ENCODE measurements at places on chromosomes 2 and 18.

GRCh38 chr2:52810460-52810859 lies 957.1 kb upstream of the CHAC2 start:
- no peak for DNase-seq

DNA sequence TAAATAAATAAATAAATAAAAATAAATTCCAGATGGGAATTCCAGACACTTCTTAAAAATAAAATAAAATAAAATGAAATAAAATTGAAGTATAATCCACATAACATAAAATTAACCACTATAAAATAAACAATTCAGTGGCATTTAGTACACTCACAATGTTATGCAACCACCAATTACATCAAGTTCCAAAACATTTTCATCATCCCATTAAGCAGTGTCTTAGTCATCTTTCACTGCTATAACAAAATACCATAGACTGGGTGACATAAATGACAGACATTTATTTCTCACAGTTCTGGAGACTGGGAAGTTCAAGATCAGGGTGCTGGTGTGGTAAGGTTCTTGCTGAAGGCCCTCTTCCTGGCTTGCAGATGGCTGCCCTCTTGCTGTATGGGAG lies 22.6 kb upstream of the PROKR1 start:
- no peak for DNase-seq

DNA sequence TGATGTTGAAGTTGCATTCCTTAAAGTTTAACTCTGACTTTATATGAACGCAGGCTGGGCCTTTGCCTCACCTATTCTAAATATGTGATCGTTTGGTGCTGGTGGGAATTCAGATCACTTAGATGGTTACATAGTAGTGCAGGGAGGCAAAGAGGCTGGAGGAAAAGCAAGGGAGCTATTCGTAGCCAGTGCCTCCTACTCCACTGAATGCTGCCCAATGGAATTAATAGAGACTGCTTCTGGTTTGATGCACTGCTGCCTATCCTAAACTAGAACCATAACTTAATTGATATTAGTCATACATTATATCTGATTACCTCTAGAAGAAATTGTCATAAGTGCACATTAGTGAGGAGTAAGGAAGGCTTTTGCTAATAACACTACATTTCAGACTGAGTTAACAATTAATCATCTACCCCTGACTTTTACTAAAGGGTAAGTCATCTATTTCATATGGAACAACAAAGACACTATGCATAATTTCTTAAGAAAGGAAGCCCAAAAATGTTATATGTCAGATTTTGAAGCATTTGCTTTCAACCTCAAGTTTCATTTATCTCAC lies 72.3 kb downstream of the SLC5A7 start:
- no peak for DNase-seq

DNA sequence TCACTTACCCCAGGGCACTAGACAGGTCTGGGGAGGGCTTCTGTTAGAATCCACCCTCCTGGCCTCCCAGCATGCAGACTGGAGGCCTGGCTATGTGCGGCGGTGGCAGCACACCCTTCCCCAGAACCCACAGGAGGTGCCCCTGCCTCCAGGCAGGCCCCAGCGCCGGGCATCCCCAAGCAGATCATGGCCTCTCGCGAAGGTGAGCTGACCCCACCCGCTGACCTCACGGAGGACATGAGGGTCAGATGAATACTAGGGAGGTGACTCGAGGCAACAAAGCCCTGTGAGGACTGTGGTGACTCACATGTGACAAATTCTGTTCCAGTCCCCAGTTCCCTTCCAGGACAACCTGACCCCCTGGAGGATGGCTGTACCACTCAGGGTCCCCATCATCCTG lies 1.9 kb downstream of the MAB21L4 start:
- no peak for DNase-seq

- DNase-seq: no peak
Measured at GRCh38 chr18:31950583-31950982, 7.7 kb upstream of the TRAPPC8 start.

DNA sequence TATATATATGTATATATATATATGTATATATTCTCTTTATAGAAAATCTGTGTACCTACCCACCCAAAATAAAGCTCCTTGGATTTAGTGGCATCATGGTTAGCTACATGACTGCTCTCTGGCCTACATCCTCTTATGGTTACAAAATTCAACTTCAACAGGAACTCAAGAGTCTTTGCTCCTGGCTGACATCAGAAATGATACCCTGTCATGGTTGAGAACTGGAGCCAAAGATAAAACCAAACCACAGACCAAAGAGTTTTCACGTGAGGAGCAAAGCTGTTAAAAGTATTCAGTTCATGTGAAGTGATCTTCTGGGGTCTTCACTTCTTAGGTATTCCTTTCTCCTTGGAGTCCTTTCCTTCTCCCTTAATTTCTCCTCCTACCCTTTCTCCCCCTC lies 476.3 kb downstream of the SOX11 start:
- no peak for DNase-seq

GRCh38 chr18:61856678-61857077 lies 36.1 kb downstream of the RNF152 start:
- no peak for DNase-seq

- DNase-seq: no peak
Measured at GRCh38 chr2:40353231-40353630, 98.7 kb downstream of the SLC8A1 start.

DNA sequence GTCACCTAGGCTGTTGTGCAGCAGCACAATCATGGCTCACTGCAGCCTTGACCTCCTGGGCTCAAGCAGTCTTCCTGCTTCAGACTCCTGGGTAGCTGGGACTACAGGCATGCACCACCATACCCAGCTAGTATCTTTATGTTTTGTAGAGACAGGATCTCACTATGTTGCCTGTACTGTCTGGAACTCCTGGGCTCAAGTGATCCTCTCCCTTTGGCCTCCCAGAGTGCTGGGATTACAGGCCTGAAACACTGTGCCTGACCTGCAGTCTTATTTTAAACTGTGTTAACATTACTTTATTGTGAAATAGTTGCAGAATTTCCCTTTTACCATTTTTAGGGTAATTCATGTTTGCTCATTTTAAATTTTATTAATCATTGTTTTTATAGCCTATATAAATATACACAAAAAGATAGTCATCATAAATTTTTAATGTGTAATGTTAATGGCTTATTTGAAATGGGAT lies 24.6 kb downstream of the EML4 start:
- no peak for DNase-seq

DNA sequence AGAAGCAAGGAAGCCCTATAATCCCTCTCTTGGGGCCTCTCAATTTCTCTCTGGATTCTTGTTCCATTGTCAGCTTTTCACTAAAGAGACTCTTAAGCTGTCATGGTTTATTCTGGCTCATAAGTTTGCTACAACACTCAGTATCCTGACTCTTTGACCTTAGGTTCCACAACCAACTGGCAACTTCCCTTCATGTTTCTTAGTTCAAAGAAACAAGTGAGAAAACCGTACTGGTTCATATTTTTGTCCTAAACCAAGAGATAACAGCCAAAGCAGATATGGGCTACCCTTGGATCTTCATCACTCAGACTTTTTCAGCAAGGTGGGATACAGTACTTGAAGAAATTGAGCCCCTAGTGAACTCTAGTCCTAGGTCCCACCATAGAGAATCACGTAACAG lies 109.9 kb upstream of the CRIM1 start:
- DNase-seq: no peak

GRCh38 chr2:171271971-171272436 lies 111.3 kb upstream of the TLK1 start:
- DNase-seq: no peak
